Mucosa of gallbladder (tissue), 1 donor: ENCODE measurements at places on chromosomes 2 and 18.

DNA sequence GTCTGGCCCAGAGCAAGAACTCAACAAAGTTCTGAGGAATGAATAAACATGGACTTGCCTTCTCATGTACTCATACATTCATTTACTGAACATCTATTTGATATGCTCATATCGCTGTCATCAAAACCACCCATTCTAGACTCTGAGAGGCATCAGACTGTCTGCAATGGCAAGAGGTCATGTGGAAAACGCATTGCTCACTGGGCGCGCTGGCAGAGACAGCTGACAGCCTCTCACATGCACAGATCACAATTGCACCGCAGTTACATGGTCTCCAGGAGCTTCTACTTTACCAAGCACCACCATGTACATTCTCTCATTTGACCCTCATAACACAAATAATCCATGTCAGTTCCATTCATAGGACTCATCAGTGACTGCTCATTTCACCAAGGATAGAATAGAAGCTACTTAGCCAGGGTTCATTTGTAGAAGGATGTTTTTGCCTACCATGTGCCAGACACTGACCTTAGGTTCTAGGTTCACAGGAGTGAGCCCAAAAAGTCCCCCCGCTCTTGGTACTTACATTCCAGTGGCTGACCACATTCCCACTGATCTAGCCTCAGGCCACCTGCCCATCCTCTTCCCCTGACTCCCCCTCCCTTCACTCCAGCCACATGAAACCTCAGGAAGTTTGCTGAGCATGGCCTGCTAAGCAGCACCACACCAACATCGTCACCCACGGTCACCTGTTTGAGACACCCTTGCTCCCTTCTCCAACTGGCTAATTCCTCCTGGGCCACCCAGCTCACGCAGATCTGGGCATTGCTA is 6.1 kb downstream of the FAM124B start:
- no peak for DNase-seq

GRCh38 chr2:113848758-113849415 is 41.0 kb upstream of the ACTR3 start:
- no peak for DNase-seq

DNA sequence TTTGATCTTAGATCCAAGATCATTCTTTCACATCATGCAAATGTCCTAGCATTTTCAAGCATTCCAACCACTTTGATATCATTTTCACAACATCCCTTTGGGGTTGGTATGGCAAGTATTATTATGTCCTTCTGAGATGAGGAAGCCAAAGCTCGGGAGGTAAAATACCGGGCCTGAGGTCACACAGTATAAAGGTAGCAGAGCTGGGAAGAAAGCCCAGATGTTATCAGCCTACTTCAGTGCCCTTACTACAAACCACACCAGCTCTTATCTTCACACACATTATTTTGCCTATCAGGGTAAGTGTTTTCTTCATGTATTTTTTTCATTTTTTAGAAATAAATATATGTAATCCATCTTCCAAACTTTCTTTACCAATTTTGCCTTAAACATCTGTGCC is 4.2 kb upstream of the B4GALT6 start:
- no peak for DNase-seq

DNA sequence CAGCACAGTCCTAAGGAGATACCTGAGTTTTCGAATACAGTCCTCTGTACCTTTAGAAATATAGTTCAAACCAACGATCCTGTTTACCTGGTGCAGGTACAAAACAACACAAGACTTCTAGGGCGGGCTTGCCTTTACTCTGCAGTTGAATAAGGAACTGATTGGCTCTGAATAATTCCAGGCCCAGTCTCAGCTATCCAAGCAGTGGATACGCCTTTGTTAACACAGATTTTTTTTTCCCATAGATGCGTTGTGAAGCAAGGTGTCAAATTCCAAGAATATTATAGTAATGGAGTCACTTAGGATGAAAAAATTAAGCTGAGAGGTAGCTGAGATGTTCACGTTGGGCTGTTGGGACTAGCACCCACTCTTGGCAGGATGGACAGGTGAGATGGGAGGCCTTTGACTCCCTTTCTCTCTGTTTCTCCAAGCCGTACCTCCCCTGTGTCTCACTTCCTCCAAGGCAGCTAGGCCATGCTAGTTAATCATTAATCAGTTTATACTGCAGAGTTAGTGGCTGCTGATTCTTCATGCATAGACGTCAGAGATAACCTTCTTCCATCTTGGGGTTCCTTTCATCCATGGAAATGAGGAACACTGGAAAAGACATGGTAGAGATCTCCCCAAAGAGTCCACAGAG is 380.8 kb upstream of the ACVR2A start:
- DNase-seq, result peak; percentile 25

GRCh38 chr18:75322206-75322605 is 105.3 kb downstream of the SMIM21 start:
- no peak for DNase-seq

DNA sequence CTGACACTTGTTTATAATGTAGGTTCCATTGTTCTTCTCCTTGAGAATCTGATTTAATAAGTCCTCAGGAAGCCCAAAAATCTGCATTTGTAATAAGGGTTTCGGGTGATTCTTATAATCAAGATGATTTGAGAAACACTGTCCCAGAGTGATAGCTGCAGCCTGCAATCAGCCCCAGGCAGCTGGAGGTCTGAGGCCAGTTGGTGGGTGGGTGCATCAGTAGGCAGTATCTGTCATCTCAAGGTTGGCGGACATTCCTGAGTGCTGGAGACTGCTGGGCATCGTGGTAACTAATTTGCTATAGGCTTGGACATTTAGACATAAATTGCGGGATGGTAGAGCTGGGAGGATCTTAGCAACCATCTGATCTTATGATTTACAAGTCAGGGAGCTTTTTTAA is 2.7 kb upstream of the IL18RAP start:
- DNase-seq, result no peak

DNA sequence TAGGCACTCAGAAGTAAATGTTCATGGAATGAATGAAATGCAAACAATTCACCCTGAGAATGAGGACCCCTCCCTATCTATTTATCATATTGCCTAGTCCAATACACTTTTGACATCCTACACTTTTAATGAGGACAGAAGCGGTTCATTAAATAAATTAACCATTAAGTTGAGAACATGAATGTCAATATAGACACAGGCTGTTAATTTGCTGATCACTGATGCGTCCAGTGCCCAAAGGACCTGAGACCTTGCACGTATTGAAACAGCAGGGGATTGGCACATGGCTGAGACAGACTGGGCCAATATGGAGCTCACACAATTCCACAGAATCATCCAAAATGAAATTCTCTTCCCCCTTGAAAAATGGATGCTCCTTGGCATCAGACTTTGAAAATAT is 430.0 kb downstream of the SLC4A3 start:
- DNase-seq, result no peak

- DNase-seq, result no peak
Observed at GRCh38 chr2:102737431-102737830, 24.4 kb upstream of the TMEM182 start.
